NCI-H2081 (cell line): ENCODE measurements at places on chromosomes 4 and X.
A peak's percentile ranks its signal among the peaks of the same experiment; 100 is the strongest.

DNA sequence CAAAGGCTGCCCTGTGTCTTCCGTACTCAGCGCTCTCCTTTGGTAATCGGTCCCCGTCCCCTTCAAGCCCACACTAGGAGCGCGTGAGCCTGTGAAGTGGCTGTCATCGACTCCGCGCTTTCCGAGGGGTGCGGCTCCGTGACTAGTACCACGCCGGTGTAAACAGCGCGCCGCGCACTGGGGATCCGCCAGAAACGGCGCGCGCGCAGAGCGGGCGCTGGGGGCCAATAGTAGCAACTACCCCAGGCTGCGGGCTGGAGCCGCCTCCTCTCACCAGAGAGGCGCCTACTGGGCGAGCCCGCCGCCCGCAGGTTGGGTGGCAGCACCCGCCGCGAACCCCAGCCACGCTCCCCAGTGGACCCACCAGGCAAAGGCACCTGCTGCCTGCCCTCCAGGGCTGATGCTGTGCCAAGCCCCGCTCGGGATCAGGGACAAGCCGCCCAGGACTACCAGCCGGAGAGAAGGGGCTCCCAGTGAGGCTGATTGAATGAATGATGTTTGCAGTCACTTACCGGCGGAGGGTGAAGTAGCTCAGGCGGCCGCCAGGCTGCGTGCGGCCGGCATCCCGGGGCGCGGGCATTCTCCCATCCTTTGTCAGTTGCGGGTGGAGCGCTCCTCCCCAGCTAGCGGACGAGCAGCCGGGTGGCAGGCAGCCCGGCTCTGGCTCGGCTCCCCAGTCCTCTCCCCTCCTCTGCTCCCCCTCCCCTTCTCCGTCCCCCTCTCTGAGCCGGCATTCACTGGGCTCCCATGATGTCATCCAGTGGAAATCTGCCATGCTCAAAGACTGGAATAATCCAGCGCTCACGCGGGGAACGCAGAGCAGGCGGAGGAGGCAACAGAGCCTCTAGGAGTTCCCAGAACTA is 370.3 kb upstream of the SMIM31 start:
- peak; percentile 43 for DNase-seq

DNA sequence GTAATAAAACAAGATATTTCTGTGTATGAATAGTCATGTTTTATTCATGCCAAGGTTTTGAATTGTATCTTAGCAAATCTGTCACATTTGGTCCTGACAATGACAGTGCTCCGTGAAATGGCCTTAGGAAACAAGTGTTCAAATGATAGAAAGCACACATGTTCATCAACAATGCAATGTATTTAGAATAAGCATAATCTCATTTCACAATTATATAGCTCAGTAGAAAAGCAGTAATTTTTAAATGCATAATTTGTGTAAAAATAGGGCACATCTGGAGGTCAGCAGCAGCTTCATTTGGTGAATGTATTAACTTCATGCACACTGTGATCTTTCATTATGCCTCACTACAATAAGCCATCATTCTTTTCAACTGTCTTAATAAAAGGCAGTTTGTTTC is 380.4 kb downstream of the GPM6A start:
- DNase-seq: no peak

DNA sequence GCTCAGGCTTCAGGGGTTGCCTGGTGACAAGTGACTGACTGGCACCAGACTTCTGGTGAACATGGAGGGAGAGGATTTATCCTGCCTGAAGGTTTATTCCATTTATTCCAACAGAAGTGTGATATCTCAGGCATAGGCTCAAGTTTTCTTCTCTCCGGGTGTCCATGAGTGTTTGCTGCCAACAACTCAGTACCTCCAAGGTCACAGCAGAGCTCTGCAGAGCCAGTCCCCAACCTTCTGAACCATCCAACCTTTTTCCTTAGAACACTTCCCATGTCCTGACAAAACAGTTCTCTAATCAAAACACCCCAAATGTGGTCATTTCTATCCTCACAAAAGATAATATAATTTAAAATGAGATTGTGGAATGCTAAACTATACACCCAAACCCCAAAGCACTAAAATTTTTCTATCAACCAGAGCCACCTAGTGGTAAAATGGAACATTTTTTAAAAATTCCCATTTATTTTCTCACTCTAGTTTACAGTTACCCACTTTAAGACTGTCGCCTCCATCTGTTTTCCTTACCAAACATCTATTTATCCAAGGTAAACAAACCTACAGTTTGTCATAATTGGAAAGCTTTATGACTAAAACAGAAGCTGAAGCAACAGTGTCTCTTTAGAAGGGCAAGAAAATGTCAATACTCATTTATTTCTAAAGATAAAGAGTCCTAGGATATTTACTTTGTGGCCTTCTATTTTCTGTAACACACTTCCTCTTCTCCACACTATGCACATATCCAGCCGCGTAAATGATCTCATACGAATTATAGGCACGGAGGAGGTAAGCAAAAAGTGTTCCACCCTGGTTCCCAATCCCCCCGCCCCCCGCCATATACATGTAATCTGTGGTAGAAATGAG is 39.5 kb downstream of the TMEM154 start:
- peak; percentile 35 for DNase-seq

- no peak for DNase-seq
Observed at GRCh38 chr4:62096881-62097280, 896.8 kb downstream of the ADGRL3 start.

- no peak for DNase-seq
Observed at GRCh38 chr4:185398618-185399017, 2.0 kb downstream of the ANKRD37 start.

- DNase-seq: no peak
Observed at GRCh38 chr4:113179996-113180395, 130.5 kb downstream of the ANK2 start.

DNA sequence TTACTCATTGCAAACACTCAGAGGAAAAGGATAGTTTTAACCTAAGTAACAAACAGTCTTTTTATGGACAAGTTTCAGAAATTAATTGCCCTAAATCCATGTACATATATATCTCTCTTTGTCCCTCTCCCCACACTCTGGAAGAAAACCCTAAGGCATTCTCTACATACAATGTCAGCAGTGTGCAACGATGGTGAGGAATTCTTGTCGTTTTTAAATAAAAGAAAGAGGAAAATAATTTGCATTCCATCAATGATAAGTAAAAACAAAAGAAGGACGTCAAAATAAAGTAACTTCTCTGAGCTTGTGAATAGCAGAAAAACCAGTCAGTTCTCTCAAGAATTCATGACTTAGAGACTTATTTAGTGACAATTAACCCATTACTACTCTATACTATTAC is 550.5 kb upstream of the DIPK2B start:
- DNase-seq: no peak

DNA sequence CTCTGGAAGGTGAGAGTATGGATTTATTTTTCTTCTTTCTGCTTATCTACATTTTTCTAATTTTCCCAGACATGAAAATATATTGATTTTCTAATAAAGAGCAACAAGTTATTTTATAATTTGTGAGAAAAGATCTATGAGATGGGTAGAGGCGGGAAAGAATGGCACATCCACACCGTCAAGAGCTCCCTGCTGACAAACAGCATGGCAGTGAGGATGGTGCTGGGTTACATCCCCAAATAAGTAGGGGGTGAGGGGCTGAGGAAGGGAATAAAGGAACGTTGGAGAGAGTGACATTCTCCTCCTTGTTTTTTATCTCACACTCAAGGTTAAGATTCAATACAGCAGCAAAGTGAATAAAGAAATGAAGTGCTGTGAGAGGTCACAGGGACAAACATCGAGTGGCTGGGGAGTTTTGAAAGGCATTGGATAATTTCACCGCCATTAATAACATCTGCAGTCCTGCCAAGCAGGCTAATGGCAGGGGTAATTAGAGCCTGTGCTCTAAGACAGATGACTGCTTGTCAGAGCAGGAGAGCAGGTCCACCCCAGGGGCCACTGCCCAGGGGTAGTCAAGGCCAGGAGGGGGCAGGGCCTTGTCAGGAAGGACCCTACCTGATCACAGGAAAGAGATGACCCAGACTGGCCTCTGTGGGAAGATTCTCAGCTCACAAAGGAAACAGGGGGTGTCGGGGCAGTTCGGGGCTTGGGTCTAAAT is 323.8 kb downstream of the FBXW7 start:
- DNase-seq: no peak

- DNase-seq: no peak
Observed at GRCh38 chrX:48626401-48627298, 29.4 kb downstream of the WDR13 start.

DNA sequence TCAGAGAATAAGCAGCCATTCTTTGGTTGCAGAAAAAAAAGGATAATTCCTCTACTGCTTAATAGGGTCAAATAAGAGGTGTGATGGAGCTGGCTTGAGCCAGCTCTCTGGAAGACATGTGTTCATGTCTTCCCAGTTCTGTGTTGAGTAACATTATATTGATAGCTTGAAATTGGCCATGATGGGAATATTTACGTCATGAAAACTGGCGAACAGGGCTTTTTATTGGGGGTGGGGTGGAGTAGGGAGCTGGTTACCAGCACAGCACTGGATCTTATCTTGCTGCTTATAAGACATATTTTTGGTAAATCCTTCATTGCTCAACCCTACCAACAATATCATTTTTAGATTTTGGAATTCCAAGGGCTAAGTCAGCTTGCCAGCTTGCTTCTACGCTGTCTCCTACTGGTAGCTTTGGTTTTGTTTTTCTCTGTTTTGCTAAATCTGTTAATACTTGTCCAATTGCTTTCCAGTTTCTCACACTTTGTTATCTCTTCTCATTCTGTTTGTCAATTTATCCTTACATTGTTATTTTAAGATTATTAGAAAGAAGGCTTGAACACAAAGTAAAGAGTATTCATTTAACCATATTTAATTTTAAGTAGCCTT is 25.3 kb upstream of the GBA3 start:
- no peak for DNase-seq

GRCh38 chr4:80173841-80174240 is 23.5 kb upstream of the PRDM8 start:
- no peak for DNase-seq

GRCh38 chrX:119181491-119181890 is 53.9 kb upstream of the KIAA1210 start:
- no peak for DNase-seq

DNA sequence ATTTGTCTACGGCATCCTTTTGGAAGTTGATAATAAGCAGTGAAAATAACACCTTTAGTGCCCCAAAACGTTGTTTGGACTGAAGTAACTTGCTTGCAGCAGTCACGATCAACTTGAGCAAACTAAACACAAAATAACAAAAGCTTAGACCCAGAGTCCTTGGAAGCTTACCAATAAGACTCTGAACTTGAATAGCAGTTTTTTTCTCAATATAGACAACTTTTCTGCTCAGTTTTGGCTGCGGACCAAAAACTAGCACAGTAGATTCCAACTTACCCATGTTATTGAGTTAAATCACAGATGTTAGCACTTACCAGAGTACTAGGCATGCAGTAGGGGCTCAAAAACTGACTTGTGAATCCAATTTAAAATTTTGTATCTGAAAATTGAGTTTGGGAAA is 746.9 kb downstream of the PCDH19 start:
- no peak for DNase-seq

DNA sequence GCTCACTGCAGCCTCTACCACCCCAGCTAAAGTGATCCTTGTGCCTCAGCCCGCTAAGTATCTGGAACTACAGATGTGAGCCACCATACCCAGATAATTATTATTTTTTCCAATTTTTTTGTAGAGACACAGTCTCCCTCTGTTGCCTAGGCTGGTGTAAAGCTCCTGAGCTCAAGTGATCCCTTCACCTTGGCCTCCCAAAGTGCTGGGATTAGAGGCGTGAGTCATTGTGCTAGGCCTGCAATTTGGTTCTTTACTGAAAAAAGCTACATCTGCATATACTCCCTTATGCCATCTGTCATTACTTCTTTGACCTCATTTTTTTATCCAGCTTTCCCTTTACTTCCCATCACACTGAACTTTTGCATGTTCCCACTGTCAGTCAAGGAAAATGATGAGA is 2012.4 kb upstream of the IGFBP7 start:
- no peak for DNase-seq

DNA sequence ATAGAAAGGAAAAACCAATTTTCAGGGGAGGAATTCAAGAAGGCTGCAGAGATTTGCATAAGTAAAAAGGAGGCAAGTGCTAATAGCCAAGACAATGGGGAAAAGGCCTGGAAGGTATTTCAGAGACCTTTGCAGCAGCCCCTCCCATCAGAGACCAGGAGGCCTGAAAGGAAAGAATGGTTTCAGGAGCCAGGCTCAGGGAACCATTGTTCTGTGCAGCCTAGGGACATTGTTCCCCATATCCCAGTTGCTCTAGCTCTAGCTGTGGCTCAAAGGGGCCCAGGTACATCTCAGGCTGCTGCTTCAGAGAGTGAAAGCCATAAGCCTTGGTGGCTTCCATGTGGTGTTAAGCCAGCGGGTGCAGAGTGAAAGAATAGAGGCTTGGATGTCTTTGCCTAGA is 24.0 kb downstream of the NAP1L3 start:
- no peak for DNase-seq
